ENCODE measurements at places on chromosomes 6 and 20. TPM values are rescaled to one million over a fixed set of nuclear protein-coding genes. Genes with fewer than 3 reads are reported as not detected.

The CST7 gene
- 41.7 TPM for total RNA-seq

The GATA5 gene
- total RNA-seq, result not detected

The ZC3H12D gene
- 254 TPM for total RNA-seq

The SLC12A5 gene
- total RNA-seq, result not detected

The DEF6 gene
- 133 TPM for total RNA-seq

The CST4 gene
- not detected for total RNA-seq

The ZNF831 gene
- total RNA-seq, result 13.5 TPM

The CCN6 gene
- not detected for total RNA-seq

The MAS1 gene
- not detected for total RNA-seq

The GGTLC1 gene
- total RNA-seq, result not detected

The PNPLA1 gene
- total RNA-seq, result not detected

The DUSP15 gene
- total RNA-seq, result not detected

The MEI4 gene
- not detected for total RNA-seq

The NKX2-4 gene
- not detected for total RNA-seq

The PROKR2 gene
- total RNA-seq, result not detected

The ZCCHC3 gene
- 16.6 TPM for total RNA-seq

The TFAP2B gene
- not detected for total RNA-seq

The WFDC12 gene
- not detected for total RNA-seq

The PROCR gene
- 2.5 TPM for total RNA-seq

The SYCP2L gene
- 0.50 TPM for total RNA-seq

The UST gene
- 1.6 TPM for total RNA-seq

The KIF6 gene
- total RNA-seq, result 0.48 TPM

All from activated T-helper 17 cell treated with anti-CD3 and anti-CD28 coated beads, Interleukin-2, amount 50 U/mL, for 72 hours (primary cell).